ENCODE measurements at places on chromosomes 16 and 17.

GRCh38 chr17:42429726-42430447 is 6.8 kb upstream of the CAVIN1 start:
- no peak for DNase-seq

DNA sequence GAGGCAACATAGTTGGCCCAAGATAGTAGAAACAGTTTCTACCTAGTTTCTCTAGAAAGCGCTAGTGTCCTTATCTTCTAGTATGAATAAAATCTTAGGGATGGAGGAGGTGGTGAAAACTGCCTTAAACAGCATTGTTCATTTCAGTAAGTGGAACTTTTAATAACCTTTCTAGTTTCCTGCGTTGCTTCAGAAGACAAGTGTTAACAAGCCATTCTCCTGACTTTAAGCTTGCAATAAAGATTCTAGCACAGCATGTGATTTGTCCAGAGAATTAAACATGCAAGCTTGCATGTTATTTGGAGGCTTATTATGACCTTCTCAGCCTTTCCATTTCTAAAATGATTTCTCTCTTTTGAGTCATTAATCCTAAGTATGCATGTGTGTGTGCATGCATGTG is 72.3 kb downstream of the TANGO6 start:
- no peak for DNase-seq

DNA sequence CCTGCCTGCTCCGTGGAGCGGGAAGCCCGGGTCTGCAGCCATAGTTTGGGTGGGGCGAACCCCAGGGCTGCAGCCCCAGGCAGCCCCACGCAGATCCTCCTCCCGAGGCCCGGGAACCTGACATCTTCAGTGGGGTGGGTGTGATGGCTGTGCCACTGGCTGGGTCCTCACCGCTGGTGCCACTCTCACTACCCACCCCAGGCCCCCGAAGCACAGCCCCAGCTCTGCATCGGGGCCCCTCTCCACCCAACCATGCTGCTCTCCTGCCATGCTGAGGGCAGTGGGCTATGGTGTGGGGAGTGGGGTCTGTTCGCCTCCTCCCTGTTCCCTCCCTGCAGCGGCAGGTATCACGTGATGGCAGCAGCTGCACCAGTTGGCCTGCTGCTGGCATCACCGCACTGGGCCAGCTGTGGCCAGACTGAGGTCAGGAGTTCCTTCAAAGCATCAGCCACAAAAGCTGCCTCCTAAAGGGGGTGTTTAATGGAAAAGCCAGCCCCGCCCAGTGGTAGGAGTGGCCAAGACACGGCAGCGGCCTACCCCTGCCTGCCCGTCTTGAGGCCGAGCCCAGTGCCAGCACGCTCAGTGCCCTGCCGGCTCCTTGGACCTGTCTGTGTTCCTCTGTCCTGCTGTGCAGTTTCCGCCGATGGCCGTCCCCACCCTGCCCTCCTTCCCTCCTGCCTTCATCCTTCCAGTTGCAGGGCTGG is 10.8 kb downstream of the KCTD5 start:
- no peak for DNase-seq

DNA sequence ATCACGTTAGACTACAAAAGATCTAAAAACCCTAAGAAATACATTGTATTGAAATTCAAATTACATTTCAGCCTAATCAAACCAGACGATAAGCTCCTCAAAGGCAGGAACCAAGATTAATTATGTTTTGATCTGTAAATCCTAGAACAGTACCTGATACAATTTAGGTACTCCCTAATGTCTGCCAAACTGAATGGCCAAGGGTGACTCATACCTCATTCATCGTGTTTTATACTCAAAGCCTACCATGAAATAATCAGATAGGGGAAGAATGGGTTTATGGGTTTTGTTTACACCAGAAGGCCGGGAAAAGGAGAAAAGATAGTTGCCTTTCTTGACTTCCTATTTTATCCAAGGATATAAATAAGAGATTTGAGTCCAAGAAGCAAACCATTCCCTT is 19.3 kb downstream of the MMD start:
- no peak for DNase-seq

DNA sequence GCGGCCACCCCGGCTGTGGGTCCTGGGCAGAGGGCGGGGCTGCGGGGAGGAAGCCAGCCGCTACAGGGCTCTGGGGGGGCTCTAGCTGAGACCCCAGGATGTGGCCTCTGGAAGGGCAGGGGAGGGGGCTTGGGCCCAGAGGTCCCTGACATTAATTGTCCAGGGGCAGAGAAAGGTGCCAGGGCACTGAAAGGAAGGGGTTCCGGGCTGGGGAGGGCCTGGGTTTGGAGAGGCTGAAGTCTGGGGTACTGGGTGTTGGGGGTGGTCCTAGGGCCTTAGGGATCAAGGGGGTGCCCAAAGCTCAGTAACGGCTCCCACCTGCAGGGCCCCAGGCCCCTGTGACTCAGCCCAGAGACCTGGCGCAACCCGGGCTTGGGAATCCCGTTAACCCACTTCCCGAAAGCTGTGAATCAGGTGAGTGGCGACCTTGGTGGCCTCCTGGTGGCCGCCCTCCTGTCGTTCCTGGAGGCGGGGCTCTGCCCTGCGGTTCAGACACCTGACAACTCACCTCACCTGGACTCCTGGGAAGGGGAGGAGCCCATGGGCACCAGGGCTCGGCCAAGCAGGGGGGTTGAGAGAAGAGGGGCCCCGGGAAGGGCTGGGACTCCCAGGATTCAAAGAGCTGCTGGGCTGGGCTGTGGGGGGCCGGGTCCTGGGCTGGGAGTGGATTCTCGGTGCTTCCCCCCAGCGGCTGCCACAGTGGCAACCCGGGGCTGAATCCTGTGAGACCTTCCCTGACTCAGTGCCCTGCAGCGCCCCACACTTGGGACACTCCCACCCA is 465 bp upstream of the PRSS22 start:
- no peak for DNase-seq

Data from AG09309 (cell line).